ENCODE measurements at places on chromosomes 16 and 17.
A peak's percentile ranks its signal among the peaks of the same experiment; 100 is the strongest.

DNA sequence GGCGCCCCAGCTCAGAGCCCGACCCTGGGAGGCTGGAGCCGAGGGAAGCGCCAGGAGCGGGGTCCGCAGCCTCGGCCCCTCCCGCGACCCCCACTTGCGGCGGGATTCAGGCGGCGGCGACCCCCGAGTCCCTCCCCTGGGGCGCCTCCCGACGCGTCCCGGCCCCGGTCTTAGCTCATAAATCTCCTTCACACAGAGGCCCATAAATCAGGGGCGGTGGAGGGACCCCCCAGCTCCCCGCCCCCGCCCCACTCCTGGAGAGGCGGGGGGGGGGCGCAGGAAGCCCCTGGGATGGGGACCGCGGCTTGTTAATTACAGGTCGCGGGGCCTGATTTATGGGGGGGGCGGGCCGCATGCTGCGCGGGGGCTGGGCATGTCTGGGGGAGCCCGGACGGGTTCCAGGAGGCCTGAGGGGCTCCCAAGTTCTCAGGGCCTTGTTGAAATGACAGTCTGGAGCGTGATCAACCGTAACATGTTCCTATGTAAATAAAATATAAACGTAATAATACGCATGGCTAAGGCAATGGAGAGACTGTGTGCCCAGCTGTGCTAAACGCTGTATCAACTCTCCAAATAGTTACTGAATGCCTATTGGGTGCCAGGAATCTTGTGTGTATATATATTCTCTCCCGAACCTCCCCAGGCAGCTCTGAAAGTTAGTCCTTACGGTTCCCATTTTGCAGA lies 10.0 kb upstream of the BHLHA9 start:
- DNase-seq, result no peak

GRCh38 chr17:48451489-48451888 lies 21.5 kb upstream of the SKAP1 start:
- DNase-seq, result no peak

- DNase-seq, result peak; percentile 73
Measured at GRCh38 chr16:63461248-63461841, 1425.1 kb upstream of the CDH8 start.

DNA sequence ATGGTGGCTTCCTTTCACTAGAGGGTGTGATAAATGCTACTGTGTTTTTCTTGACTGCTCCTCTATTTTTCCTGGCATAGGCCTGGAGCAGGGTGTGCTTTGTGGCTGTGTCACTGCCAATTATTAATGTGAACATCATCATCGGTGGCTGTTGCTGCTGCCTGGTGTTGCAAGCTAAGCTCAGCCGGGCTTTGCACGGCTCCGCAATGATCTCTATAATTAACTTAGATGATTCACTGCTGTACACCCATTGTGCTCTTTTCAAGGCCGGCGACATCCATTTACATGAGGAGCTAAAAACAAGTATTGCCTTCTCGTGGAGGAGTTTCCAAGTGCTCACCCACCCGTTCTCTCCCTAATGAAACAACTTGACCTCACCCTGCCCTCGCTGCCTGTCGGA lies 160.1 kb upstream of the IRX3 start:
- DNase-seq, result no peak

GRCh38 chr17:1773696-1774181 lies 11.9 kb downstream of the SERPINF1 start:
- DNase-seq, result no peak

DNA sequence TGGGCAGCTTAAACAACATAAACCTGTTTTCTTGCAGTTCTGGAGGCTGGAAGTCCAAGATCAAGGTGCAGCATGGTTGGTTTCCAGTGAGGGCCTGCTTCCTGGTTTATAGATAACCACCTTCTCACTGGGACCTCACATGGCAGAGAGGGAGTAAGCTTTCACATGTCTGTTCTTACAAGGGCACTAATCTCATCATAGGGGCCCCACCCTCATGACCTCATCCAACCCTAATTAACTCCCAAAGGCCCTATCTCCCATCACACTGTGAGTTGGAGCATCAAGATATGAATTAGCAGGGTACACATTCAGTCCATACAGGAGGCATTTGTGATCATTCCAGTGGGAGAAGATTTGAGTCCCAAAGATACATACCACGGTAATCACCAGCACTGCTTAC lies 50.5 kb upstream of the GRIN2A start:
- no peak for DNase-seq

DNA sequence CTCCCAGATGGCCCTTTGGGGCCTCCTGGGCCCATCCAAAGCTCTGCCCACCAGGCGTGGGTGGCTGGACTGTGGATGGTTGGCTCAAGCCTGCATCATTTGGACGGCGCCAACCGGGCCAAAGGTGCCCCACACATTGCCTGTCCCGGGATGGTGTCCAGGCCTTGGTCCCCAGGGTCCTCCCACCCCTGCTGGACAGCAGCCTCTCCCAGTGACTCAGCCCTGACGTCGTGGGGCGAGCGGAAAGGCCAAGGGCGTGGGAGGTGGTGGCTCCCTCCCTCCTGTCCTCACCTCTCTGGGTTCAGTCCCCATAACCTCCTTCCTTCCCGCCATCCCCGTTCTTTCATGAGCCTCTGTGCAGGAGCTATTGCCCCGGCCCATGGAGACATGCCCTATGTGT lies 42.1 kb upstream of the DLX4 start:
- no peak for DNase-seq

GRCh38 chr17:30942308-30943079 lies 20.7 kb downstream of the ADAP2 start:
- DNase-seq, result no peak

DNA sequence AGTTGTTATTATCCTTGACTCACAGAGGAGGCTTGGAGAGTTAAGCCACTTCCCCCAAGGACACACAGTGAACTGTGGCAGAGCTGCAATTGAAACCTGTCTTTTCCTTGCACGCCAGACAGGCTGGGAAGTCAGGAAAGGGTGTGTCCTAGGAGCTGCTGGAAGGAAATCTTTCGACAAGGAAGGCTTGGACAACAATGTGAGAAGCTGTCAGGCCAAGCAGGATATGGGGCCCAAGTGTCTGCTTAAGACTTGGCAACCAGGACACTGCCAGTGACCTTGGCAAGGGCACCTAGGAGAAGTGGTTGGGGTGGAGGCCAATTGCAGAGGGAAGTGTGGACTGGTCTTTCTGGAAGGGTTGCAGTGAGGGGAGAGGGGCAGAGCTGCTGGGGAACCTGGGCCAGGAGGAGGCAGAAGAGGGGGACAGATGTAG lies 2.1 kb upstream of the CAMKK1 start:
- DNase-seq, result no peak

DNA sequence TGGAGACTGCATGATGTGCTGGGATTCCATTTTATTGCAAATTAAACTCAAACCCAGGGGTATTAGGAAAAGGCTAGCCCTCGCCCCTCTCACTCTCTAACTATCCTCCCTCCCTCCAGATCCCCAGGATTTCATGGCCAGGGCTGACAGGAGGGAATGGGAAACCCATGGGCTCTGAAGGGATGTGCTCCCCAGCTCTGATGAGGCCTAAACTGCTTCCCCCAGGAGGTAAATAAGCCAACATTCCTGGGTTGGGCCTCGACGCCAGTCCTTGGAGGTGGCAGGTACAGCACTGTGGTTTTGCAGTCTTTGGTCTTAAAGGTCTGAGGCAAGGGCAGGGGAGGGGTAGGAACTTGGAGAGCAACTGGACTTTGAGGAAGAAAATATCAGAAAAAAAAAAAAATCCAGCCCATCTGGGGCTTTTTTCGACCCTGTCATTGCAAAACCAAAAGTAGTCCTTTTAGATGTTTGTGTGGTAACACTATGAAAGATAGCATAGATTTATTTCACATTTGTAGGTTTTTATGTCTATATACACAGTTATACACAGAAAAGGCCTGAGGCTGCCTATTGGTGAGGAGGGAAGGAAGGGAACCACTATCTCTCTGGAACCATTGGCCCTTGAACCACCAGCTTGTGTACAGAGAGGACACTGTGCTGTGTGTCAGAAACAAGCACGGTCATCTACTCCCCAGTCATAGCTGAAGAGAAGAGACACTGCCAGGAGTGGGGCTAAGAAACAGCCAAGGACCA lies 12.0 kb downstream of the C17orf113 start:
- no peak for DNase-seq

GRCh38 chr16:84183911-84184591 lies 2.8 kb downstream of the TAF1C start:
- no peak for DNase-seq

DNA sequence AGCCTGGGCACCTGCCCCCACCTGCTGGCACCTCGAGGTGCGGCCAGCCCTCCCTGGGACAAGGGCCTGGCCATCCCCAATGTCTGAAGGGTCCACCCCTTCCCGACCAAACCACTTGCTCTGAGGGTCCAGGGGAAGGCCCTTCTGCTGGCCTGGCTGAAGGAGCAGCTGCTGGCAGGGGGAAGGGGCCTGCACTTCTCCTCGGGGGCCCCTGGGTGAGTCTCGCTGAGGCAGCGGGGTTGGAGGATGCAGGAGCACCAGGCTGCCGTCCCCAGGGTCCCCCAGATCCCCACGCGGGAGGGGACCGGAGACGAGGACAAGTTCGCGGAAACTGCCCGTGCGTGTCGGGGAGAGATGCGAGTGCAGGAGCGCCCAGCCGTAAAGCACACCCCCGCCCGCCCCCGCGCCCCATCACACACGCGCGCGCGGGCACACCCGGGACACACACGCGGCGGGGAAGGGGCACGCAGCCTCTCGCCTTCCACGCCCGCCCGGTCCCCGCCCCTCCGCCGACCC lies 725 bp upstream of the CACNA1H start:
- DNase-seq, result peak; percentile 78

DNA sequence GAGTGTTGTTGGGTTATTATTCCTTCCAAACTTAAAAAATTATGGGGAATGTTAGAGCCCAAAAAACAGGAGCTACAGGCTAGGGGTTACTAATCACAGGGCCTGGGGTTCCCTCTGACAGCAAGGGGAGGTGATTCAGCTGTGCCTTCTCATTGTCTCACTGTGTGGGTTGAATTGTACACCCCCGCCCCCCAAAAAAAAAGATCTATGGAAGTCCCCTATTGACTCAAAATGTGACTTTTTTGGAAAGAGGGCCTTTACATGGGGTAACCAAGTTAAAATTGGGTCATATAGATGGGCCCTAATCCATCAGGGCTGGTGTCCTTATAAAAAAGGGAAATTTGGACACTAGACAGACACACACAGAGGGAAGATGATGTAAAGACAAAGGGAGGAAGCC lies 190.2 kb downstream of the SOX9 start:
- DNase-seq, result no peak

- peak; percentile 31 for DNase-seq
Measured at GRCh38 chr17:83069931-83070742, 9.3 kb upstream of the METRNL start.

DNA sequence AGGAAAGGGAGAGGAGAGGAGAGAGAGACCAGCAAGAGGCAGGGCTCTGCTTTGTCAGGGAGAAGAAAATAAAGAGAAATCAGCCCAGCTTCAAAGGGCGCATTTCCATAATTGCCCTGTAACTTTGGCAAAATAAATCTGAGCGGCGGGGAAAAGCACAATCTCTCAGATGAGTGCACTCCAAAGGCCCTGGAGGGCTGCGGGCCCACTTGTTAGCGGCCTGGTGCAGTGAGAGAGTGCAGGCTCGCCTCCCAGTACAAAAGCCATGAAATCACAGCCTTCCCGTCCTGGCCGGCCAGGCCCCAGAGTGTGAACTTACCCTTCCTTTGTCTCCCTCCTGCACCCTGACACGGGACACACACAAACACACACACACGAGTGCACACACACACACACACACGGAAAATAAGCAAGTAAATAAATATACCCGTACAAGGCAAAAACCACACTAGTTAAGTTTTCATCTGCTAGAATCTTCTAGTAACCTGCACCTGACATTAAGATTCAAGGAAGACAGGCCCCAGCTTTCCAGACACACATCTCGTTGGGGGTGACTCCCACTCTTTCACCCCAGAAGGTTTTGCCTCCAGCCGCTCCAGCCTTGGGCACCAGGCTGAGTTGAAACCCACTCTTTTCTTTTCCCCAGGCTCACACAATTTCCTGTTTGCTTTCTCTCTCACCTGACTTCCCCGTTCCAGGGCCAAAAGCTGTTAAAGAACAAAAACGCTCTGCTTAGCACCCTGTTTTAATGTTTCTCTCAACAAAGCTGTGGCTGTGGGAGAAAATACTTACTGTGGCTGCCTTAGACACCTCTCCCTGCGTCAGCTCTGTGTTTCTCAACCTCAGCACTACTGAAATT lies 8.5 kb downstream of the IRX3 start:
- DNase-seq, result peak; percentile 79

DNA sequence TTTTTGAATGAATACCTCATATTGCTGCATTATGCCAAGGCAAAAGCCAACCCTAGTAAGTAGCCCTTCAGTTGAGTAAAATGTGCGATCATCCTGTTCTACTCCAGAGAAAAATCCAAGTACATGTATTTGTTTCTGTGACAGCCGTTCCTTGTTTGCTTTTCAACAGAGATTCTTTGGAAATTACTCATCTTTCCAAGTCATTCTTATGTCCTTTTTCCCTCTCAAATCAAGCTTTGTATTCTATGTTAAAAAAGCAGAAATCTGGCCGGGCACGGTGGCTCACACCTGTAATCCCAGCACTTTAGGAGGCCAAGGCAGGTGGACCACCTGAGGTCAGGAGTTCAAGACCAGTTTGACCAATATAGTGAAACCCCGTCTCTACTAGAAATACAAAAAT lies 112.9 kb upstream of the HAS3 start:
- DNase-seq, result no peak

- DNase-seq, result no peak
Measured at GRCh38 chr17:33124871-33125551, 133.4 kb downstream of the SPACA3 start.

GRCh38 chr16:49362230-49362629 lies 11.4 kb upstream of the C16orf78 start:
- peak; percentile 26 for DNase-seq

DNA sequence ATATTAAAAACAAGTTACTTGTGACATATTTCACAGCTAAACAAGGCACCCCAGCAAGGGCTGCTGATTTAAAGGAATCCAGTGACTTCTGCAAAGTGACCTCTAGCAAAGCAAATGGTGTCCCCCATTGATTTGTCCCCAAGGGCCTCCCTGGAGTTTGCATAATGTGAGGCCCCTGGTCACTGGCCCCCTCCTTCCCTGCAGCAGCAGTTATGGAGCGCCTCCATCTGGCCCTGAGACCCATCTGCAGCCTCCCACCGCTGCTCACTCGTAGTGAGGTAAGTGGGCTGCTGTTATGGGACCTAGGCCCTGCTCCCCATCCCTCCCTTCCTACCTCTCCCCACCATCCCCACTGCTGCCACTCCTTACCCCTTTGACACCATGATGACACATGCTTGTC lies 19.6 kb upstream of the EEF2K start:
- peak; percentile 73 for DNase-seq

DNA sequence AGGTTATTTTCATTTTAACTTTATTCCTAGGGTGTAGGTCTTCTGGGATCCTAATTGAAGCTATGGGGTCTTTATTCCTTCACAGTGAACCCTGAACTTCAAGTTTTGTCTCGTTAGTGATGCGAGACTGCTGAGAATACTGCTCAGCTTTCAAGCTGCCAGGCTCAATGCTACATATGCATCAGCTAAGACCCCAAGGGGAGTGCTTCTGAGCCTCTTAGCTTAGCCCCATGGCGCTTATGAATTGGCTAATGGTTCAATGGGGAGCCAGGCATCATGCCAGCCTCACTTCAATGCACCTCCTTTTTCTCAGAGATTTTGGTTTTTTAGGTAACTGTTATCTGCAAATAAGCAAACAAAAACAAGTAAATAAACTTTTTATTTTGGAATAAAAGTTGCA lies 94.1 kb upstream of the SIAH1 start:
- peak; percentile 19 for DNase-seq
